ENCODE measurements at places on chromosomes 16 and 17.

DNA sequence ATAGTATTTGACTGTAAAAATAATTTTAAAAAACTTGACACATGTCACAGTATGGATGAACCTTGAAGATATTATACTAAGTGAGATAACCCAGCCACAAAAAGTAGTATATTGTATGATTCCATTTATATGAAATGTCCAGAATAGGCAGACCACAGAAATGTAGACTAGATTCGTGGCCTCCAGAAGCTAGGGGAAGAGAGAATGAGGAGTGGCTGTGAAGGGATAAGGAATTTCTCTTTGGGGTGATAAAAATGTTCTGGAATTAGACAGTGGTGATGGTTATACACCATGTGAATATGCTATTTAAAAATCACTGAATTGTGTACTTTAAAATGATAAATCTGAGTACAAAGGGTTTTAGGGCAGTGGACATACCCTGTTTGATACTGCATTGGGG lies 253.1 kb upstream of the DYNLRB2 start:
- no peak for DNase-seq

DNA sequence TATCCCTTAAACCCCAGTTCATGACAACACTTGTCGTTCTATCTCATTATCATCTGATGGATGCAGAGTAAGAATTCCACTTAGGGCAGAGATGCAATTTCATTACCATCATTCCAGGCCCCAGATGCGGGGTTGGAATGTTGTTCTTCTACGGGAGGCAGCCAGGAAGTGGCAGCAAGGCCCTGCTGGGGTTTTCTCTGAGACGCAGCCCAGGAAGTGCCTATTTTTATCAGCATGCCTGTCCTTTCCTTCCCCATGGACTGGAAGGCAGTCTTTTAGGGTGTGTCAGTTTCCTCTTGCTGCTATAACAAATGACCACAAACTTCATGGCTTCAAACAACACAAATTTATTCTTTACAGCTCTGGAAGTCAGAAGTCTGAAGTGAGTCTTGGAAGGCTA lies 246.6 kb upstream of the DYNLRB2 start:
- no peak for DNase-seq

DNA sequence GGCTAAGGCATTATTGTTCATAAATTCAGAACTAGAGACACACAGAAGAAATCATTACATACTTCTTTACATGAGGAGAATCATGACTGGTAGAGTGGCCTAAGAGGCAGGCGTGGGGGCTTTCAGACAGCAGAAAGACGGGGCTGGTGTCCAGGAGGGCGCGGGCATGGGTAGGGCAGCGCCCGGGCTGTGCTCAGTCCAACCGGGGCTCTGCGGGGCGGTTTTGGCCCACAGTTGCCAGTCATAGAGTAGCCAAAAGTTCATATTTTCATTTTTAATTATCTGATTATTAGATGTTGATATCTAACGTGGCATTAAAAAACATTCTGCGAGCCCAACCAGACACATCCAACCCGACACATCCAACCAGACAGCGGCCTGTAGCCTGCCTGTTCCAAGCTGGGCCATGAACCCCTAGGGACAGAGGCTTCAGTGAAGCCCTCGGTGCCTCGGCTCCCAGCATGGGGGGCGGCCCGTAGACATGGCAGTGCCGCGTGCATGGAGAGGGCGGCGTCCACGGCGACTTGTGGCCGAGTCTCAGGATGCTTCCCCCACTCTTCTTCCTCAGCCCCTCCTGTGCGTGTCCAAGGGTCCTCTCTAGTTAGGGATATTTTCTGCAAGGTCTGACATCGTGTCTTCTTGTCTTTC lies 162.4 kb upstream of the CHMP6 start:
- no peak for DNase-seq

DNA sequence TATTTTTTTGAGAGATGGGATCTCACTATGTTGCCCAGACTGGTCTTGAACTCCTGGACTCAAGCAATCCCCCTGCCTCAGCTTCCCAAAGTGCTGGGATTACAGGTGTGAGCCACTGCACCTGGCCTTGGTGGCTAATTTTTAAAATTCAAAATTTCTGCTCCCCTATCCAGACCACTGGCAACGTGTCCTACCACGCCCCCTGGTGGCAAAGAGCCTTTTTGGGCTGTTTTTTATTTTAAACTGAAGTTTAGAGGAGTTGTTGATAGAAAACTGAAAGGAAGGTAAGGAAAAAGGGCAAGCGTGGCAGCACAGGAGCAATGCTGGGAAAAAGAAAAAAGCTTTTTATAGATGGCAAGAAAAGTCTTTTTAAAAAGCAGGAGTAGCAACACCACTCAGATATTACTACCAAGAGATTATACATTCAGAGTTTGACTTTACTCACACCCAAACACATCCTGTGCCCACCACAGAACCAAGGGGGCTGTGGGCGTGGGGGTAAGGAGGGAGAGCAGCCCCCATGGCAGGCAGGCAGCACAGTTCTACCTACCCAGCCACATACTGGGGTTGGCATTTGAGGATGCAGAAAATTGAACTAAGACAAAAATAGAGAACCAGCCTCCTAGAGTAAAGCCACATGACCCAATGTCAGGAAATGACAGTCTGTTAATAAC lies 4.2 kb upstream of the MXRA7 start:
- peak; percentile 74 for DNase-seq

GRCh38 chr17:82582213-82582612 lies 62.7 kb downstream of the FOXK2 start:
- no peak for DNase-seq

DNA sequence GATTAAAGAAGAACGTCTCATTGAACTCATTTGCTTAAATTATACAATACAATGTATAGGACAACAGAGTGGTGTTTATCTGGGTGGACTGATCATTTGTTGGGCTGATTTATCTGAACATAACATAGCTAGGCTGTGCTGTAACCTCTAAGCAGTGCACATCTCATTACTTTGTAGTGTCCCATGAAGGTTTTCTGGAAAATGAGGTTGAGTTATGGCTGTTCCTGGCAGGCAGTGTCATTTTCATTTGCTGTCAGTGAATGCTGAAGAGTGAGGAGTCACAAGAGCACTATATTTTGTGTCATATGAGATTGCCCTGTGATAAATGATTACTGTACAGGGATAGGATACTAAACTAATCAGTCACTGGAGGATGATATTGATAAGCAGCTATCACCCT lies 340.2 kb downstream of the HS3ST3B1 start:
- DNase-seq: no peak

DNA sequence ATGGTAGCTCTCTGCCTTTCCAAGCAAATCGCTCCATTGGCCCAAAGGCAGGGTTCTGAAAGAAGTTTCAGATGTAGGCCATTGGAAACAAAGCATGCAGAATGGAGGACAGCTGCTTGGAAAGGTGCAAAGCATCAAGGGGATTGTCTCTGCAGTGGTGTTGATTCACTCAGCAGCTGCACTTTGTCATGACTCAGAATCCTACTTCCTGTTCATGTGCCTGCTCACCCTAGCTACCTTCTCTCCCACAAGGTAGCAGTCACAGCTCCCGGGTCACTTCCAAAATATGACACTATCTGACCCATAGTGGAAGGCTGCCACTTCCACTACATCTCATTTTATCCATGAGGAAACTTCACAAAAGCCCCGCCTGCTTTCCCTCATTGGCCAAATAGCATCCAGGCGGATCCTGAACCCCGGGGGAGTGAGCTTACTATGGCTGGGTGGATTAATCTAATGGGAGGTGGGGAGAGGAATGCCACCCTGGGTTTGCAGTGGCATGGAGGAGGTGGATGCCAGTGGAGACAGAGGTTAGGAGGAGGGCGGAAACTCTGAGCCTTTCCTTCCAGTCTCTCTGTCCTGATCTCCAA lies 74.7 kb upstream of the NKD1 start:
- DNase-seq: no peak

GRCh38 chr16:79050063-79050462 lies 550.5 kb downstream of the MAF start:
- no peak for DNase-seq

- DNase-seq: no peak
Measured at GRCh38 chr16:19898924-19899604, 14.4 kb upstream of the GPRC5B start.

- DNase-seq: no peak
Measured at GRCh38 chr16:49773534-49774475, 82.1 kb downstream of the ZNF423 start.

- no peak for DNase-seq
Measured at GRCh38 chr16:22282254-22282892, 14.8 kb upstream of the POLR3E start.

DNA sequence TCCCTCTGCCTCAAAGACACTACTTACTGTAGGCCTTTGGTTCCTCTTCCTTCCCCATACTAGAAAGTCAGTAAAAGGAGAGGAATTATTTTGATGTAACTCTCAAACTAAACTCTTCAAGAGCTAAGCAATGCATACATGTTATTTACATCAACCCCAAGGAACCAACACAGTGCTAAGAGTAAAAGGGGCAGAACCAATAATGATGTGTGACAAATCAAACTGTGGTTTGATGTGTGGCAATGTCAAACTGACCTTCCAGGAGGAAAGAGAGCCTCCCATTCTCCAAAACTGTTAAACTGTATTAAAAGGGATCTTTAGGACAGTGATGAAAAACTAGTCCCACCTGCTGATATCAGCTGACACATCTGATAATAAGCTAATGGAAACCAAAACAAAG lies 15.7 kb downstream of the NDUFAB1 start:
- DNase-seq: no peak

GRCh38 chr16:53358884-53359283 lies 75.4 kb upstream of the RBL2 start:
- no peak for DNase-seq

DNA sequence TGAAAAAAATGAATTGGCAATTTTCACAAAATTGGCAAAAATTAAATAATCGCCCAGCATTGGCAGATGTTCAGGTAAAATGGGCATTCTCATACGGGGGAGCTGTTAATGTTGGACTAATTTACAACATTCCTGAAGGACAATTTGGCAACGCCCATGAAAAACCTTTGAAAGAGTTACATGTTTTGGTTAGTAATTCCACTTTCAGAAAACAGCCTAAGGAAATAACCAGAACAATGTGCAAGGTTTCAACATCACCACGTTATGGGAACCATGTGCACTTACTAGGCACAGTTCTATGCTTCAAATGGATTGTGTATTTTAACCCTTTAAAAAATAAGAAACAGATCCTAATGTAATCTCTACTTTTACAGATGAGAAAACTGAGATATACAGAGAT lies 62.7 kb downstream of the CDYL2 start:
- DNase-seq: no peak

DNA sequence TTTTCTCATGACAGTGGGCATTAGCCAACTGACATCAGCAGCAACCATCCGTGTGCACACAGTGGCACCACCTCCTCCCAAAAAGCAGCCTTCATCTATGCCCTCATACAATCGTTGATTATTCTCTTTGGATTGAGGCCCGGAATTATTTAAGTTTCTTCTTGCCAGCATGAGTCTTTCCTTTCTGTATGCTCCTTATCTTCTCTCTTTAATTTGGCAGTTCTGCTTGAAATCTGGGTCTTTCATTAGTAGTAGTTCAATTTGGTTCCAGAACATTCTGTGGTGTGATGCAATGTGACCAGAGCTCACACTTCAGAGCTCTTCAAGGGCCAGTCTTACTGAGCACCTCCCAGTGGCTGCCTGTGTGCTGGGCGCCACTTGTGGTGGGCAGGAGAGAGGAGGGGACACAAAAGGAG lies 52.2 kb upstream of the STH start:
- no peak for DNase-seq

- DNase-seq: no peak
Measured at GRCh38 chr16:67969254-67970039, 1.0 kb upstream of the SLC12A4 start.

DNA sequence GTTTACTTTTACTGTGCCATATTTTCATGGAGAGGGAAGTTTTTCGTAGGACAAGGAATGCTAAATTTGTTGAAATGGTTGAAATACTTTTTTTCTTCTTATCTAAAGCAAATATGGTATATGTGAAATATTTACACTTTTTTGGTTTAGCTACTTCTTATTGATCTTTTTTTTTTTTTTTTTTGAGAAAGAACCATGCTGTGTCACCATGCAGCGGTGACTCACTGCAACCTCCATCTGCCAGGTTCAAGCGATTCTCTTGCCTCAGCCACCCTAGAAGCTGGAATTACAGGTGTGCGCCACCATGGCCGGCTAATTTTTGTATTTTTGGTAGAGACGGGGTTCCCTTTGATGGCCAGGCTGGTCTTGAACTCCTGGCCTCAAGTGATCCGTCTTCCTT lies 100.5 kb downstream of the FTO start:
- DNase-seq: no peak

DNA sequence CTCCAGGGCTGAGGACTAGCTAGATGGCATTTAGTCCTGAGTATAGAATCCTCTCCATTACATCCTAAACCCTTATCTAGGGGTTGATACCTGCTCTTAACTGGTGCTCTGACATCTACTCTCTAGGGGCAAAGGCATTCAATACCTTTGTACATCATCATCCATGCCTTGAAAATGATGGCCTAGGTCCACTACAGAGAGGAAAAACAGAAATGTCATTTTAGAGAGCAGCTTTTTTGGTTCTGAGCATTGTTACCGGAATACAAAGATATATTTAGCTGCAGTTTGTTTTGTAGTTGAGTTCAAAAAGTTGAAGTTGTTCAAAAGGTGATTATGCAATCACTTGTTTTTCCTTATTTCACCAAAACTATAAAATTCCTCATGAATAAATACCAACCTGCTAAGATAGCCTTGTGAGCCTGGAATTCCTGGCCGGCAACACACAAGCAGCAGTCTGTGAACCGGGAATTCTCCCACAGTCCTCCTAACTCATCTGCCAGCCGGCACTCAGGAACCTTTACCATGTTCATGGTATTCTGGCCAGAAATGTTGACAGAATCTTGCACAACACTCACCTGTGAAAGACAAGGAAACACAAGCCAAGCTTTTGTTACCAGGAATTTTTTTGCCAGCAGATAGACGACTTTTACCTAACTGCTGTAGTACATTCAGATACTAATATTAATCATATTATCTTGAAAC lies 35.4 kb downstream of the NXPH3 start:
- no peak for DNase-seq

- no peak for DNase-seq
Measured at GRCh38 chr16:54503011-54503855, 216.6 kb upstream of the IRX3 start.

DNA sequence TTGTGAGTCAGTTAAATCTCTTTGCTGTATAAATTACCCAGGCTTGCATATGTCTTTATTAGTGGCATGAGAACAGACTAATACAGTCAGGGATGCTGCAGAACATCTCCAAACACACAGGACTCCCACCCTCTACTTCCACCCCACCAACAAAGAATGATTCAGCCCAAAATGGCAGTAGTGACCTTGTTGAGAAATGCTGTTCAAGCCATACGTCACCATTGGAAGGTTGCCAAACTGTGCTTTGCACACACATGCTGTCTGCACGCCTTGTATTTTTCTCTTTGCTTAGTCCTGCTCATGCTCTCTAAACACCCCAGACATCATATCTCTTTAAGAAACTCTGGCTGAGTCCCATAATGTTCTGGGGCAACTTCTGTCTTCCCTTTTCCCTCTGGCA lies 589.6 kb downstream of the WWOX start:
- no peak for DNase-seq

GRCh38 chr16:47258874-47259461 lies 115.2 kb upstream of the NETO2 start:
- DNase-seq: no peak

DNA sequence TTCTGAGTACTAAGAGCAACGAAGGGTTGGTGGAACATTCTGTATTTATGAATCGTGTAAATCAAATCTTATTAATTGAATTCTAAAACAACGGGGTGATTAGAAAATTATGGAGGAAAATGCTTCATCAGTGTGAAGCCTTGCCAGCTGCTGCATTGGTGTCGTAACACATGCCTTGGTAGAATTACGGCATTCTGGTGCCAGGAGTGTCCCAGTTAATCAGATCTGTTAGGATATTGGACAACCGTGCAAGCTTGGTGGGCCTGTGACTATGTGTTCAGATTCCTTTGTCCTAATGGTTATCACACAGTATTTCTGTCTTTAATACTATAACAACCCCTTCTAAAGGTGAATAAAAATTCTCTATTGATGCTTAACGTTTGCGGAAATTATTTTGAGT lies 44.2 kb upstream of the TANC2 start:
- no peak for DNase-seq

All from activated naive CD4-positive, alpha-beta T cell (primary cell).